ENCODE measurements at places on chromosomes 16 and 17.

GRCh38 chr16:47375423-47375822 lies 85.4 kb downstream of the ITFG1 start:
- no peak for DNase-seq

DNA sequence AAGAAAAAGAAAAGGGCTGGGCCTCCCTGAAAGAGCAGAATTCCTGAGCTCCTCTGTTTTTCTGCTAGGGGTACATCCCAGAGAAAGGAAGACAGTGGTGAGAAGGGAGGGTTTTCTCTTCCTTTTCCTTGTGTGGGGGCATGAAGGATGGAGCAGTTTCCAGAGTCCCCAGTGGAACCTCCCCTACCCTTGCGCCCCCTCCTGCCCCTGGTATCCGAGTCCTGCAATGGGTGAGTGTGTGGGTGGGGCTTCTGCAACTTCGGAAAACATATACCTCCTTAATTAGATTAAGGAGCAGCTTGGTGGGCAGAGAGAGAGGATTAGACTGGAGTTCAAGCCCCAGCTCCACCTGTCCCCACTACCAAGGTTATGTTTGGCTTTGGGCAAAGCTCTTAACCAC lies 5.4 kb upstream of the GIP start:
- DNase-seq, result no peak

GRCh38 chr16:54506214-54506580 lies 219.6 kb upstream of the IRX3 start:
- no peak for DNase-seq

DNA sequence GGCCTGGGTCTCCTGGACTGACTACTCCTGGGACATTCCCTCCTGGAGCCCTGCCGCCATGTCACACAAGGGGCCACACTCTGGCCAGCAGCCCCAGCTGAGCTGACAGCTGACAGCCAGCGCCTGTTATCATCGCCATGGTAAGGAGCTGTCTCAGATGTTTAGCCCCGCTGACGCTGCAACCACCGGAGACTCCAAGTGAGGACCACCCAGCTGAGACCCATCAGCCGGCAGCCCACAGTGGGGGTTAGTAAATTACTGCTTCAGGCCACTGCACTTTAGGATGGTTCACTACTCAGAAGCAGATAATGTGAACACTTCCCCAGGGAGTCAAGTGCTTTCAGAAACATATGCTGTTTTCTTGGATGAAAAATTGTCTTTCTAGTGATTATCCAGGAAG lies 14.6 kb upstream of the SPHK1 start:
- DNase-seq, result no peak

DNA sequence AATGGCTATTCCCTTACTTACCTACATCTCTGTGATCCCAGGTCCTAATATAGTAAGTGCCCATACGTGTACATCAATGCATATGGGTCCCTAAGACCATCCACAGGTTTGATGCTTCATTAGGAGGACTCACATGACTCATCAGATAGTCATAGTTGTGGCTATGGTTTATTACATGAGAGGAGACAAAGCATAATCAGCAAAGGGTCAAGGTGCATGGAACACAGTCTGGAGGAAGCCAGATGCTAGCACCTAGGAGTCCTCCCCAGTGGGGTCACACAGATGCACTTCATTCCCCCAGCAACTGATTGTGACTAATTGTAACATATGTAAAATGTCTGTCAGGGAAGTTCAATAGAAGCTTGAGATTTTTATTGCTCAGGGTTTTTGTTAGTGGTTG lies 42.8 kb downstream of the PHKB start:
- DNase-seq, result no peak

GRCh38 chr16:52544703-52545102 lies 2.2 kb downstream of the TOX3 start:
- DNase-seq, result no peak

- DNase-seq, result no peak
Observed at GRCh38 chr16:48280546-48280945, 33.2 kb upstream of the ABCC11 start.

- DNase-seq, result no peak
Observed at GRCh38 chr17:44601539-44601938, 44.3 kb downstream of the FZD2 start.

- no peak for DNase-seq
Observed at GRCh38 chr16:73956587-73957494, 339.8 kb upstream of the PSMD7 start.

DNA sequence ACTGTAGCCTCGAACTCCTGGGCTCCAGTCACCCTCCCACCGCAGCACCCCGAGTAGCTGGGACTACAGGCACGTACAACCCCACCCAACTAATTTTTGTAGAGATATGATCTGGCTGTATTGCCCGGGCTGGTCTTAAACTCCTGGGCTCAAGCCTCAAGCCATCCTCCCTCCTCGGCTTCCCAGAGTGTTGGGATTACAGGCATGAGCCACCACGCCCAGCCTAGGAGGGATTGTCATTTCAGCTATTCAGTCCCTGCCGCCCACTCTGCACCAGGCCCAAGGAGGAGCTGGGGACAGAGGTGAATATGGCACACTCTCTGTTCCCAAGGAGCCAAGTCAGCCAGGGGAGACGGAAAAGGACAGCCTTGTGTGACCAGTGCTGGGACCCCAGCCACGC lies 256.2 kb downstream of the PARN start:
- no peak for DNase-seq

All from hypothalamus (tissue), 51 donors.